ENCODE measurements at places on chromosomes 3 and 15.

- DNase-seq, result no peak
Observed at GRCh38 chr15:93168910-93169309, 79.9 kb upstream of the RGMA start.

DNA sequence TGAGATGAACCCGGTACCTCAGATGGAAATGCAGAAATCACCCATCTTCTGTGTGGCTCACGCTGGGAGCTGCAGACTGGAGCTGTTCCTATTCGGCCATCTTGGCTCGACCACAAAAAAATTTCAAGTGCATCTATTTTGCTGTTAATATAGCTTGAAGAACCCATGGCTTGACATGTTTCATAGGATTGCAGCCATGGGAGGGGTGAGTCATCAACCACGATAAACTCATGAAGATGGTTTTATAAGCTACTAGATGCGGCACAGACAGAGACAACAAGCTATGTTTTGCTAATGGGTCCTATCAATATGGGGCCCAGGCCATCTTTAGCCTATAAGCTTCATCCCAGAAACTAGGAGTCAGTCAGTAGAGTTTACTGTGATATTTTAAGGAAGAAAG, 100.4 kb upstream of the PHLDB2 start:
- DNase-seq, result no peak

GRCh38 chr3:57803647-57804081, 47.6 kb downstream of the SLMAP start:
- DNase-seq, result no peak

GRCh38 chr3:9157651-9158362, 91.6 kb downstream of the SRGAP3 start:
- DNase-seq, result no peak

- DNase-seq, result peak; percentile 29
Observed at GRCh38 chr15:41695750-41696436, 35.7 kb downstream of the MGA start.

All from CD4-positive, alpha-beta T cell treated with Interferon gamma for 1 hour (primary cell).